ENCODE measurements at places on chromosomes 4 and X.

DNA sequence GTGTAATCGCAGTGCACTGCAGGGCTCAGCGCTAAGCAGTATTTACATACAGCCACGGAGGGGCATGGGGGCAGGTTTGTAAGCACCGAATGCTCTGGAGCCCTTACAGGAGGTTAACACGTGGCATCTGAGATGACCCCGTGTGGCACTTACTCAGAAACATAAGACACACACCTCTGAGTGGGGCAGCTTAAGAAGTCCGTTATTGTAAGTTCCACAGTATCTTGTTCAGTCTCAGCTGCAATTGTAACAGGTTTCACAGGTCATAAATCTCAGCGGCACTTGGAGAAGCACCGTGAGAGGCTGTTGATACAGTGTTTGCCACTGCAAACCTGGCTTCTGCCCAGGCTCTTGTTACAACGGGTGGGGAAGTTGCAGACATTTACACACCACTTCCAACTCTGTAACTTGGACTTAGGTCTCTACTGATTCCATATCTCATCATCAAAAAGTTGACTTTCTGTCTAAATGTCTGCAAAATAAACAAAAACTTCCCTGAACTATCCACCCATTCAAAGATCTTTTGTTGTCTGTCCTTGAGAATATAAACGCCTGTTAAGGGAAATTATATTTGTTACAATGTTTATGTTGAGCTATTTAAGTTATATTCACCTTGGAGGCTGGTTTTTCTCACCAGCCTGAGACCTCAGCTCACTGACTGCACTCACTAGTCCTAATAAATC, 10.3 kb downstream of the CPLX1 start:
- DNase-seq: no peak

DNA sequence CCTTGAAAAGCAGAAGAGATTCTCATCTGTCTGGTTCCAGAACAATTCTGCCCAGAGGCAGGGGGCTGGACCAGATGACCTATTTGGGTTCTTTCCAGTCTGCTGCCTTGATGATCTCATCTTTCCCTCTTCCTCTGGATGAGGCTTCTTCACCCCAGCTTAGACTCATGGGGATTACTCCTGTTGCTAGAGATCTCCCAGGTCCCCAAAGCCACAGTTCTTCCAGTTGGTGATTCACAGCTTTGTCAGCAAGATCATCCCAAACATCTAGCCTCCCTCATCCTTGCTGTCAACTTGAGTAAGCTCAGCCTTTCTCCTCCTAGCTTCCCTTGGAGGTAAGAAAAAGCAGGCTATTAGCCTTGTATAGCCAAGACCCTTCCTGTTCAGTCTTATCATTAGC, 64.2 kb upstream of the PJA1 start:
- no peak for DNase-seq

- no peak for DNase-seq
These were observed 80.4 kb downstream of the PTTG2 start for GRCh38 chr4:38040619-38041018.

- no peak for DNase-seq
These were observed 216.8 kb downstream of the IL15 start for GRCh38 chr4:141853091-141853764.

DNA sequence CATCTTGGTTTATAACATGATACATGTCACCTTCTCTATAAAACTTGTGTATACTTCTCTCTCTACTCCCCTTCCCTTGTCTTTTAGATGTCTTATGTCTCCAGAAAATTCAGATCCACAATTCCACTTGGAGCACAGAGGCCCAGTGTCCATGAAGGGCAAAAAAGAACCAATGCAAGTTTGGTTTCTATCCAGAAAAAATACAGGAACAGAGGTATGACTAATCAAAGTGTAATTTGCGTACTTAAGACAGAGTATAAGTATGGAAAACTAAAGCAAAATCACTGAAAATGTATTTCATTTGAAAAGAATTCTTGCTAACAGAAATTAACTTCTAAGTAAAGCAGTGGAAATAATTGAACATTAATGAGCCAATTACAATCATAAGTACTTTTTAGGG, 46.2 kb downstream of the GUCY1B1 start:
- no peak for DNase-seq

- no peak for DNase-seq
These were observed 49.3 kb downstream of the ADGRA3 start for GRCh38 chr4:22466581-22466980.

GRCh38 chr4:136484996-136485395, 1047.3 kb downstream of the PCDH18 start:
- DNase-seq: no peak

- DNase-seq: no peak
These were observed 68.5 kb downstream of the UBA6 start for GRCh38 chr4:67632492-67632891.
